Spinal cord (tissue), 10 donors: ENCODE measurements at places on chromosomes 4 and X. TPM values are rescaled to one million over a fixed set of nuclear protein-coding genes. Genes with fewer than 3 reads are reported as not detected.

DNA sequence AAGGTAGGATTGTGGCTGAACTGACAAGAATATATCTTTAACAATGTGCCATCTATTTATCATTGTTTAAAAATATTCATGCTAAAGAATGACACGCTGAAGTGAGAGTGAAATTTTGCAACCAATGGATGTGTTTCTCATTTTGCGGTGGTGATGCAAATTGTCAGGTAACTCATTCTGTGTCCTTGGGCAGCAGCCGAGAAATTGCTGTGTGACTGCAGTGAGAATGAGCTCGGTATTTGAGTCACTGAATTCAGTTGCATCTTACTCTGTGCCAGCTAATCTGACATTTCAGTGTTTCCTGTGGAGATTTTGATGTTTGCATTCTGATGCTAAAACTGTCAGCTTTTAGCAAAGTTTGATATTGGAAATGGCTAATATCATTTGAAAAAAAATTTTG lies 28.1 kb downstream of the MCUB start:
- DNase-seq, result no peak

DNA sequence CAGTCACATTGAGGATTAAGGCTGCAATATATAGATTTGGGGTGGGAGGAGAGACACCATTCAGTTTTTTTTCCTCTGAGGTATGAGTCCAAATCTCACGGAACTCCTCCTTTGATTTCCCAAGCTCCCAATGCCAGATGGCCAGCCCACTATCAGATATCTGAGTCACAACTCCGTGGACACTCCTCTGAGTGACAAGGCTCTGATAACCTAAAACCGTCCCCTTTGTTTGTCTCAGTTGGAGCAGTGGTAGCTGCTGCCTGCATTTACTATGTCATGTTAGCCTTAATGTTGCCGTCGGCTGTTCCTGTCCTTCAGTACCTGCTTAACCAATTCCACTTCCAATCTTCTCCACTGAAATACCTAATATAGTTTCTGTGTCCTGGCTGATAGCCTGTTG lies 107.3 kb downstream of the DTHD1 start:
- no peak for DNase-seq

DNA sequence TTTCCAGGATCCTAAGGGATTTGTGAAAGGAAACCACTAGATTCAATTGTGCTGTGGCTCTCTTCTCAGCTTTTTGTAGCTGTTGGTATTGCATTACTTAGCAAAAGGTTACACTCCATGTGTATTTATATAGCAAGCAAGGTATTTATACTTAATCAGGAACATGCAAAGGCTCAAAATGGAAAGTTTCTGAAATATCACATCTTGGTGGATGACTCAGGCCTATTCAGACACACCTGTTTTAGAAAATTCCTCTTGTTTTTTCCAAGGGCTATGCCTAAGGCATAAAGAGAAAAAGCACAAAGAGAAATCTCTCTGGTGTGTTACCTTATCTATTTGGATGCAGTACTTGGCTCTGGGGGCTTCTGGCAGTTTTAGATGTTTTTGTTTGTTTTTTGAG lies 144.4 kb upstream of the GALNT7 start:
- DNase-seq, result no peak

Gene GABRA4
- 1.4 TPM for polyA plus RNA-seq

- DNase-seq, result no peak
Measured at GRCh38 chr4:183402771-183403170, 41.7 kb upstream of the CDKN2AIP start.

Gene GAGE12E
- not detected for polyA plus RNA-seq

Gene RGN
- polyA plus RNA-seq, result 14.8 TPM

DNA sequence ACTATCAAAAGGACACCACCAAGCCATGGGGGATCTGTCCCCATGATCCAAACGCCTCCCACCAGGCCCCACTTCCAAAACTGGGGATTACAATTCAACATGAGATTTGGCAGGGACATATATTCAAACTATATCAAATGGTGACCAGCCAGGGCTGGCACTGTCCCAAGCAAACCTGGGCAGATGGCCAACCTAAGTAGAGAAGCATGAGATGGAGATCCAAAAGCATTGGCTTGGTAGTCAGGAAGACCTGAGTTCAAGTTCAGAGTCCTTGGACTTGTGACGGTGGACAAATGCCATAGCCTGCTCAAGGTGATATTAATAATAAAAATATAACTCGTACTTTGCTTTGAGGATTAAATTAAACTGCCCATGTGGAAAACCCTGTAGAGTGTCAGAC lies 79.2 kb upstream of the HS3ST1 start:
- DNase-seq, result no peak

Gene LONRF3
- 2.3 TPM for polyA plus RNA-seq

Gene SLC7A11
- 22.9 TPM for polyA plus RNA-seq

GRCh38 chrX:129618997-129619396 lies 35.8 kb downstream of the APLN start:
- DNase-seq, result no peak

Gene LINC00632
- 106 TPM for polyA plus RNA-seq

Gene UCHL1
- 1,287 TPM for polyA plus RNA-seq

DNA sequence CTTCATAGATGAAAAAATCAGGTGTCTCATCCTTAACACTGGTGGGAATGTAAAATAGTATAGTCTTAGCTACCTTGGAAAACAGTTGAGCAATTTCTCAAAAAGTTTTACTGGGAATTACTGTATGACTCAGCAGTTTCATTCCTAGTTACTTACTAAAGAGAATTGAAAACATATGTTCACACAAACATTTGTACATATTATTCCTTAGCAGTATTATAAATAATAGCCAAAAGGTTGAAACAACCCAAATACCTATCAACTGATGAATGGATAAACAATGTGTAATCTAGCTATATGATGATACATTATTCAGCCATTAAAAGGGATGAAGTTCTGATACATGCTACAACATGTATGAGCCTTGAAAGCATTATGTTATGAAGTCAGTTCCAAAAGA lies 41.7 kb downstream of the RBM46 start:
- no peak for DNase-seq

- no peak for DNase-seq
Measured at GRCh38 chr4:55866290-55866907, 13.0 kb downstream of the EXOC1 start.
